ENCODE measurements at places on chromosomes 7 and 10. TPM values are rescaled to one million over a fixed set of nuclear protein-coding genes. Genes with fewer than 3 reads are reported as not detected.

DNA sequence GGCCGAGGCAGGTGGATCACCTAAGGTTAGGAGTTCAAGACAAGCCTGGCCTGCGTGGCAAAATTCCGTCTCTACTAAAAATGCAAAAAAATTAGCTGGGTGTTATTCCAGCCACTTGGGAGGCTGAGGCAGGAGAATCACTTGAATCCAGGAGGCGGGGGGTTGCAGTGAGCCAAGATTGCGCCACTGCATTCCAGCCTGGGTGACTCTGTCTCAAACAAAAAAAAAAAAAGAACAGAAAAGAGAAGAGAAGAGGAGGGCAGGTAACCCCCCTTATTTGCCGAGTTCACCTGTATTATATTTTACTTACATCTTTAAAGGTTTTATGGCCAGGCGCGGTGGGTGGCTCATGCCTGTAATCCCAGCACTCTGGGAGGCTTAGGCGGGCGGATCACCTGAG is 91.7 kb downstream of the RNF216 start:
- no peak overlapping the region for H3K4me3 ChIP-seq
- H3K27ac ChIP-seq, result peak overlapping the region; percentile 94
- DNase-seq, result no peak
- H3K4me1 ChIP-seq, result peaks cover 75% of the 10 kb centered on the region

GRCh38 chr10:69794673-69795072 is 7.0 kb upstream of the COL13A1 start:
- H3K27me3 ChIP-seq, result no peaks in the 10 kb centered on the region
- H3K4me3 ChIP-seq, result no peak overlapping the region
- no peak overlapping the region for H3K27ac ChIP-seq
- no peaks in the 10 kb centered on the region for H3K36me3 ChIP-seq
- DNase-seq, result no peak
- H3K4me1 ChIP-seq, result no peaks in the 10 kb centered on the region

GRCh38 chr10:88048312-88048711 is 184.9 kb downstream of the PTEN start:
- DNase-seq, result no peak
- no peaks in the 10 kb centered on the region for H3K27me3 ChIP-seq
- H3K4me1 ChIP-seq, result peaks cover 43% of the 10 kb centered on the region
- H3K27ac ChIP-seq, result peak overlapping the region; percentile 90
- no peak overlapping the region for H3K4me3 ChIP-seq

- H3K4me1 ChIP-seq, result peaks cover 11% of the 10 kb centered on the region
- DNase-seq, result no peak
- no peaks in the 10 kb centered on the region for H3K27me3 ChIP-seq
- H3K4me3 ChIP-seq, result no peak overlapping the region
- H3K36me3 ChIP-seq, result peaks cover 8% of the 10 kb centered on the region
These were observed 107.2 kb downstream of the SPDYE5 start for GRCh38 chr7:75599244-75599781.

DNA sequence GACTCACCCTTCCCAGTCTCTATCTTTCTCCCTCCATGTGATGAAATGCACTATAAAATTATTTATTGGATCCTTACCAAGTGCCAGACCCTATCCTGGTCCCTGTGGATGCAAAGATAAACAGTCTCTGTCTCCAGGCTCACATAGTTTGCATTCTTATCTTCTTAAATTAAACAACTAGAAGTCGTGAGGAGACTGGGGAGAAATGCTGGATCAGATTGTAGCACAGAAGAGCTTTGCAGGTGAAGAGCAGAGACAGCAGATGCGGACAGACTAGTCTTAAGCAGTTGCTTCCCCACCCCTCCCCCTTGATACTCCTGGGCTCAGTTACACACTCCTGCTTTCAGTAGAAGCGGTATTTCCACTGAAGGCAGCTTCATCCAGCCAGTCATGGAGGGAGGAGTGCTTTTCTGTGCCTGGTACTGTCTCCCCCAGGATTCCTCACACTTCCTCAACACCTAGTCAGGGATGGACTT is 20.8 kb upstream of the CDK1 start:
- no peaks in the 10 kb centered on the region for H3K4me1 ChIP-seq
- H3K27ac ChIP-seq, result no peak overlapping the region
- no peak for DNase-seq
- H3K36me3 ChIP-seq, result no peaks in the 10 kb centered on the region

DNA sequence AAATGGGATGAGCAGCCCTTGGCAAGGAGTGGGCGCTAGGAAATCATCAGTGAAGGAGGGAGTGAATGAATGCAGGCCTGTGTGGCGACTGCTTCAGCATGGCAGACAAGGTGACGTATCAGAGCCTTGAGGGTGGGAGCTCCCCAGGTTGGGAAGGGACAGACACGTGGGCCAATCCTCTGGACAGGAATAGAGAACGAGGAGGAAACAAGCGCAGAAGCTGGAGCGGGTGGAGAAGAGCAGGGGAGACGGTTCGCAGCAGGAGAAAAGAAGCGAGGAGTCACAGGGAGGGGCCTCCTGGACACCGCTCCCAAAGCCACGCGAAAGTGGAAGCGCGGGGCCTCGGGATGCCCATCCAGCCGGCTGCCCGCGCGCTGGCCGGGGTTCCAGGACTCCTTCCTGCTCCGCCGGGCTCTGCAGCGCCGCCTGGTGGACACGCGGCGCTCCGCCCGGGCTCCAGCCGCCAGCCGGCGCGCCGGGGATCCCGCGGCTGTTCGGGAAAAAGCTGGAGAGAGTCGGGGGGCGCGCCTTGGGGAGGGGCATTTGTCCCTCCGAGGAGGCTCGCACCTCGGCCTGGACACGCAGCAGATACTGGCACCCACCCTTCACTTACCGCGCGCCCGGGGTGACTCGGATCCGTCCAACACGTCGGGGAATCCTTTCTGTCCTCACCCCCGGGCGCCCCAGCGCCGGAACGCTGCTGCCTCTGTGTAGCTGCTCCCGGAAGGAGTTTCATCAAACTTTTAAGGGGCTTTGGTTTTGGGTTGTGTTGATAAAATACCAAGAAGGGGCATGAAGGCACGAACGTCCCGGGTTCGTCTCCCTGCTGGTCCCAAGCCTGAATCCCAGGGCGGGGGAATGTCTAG is 6.3 kb downstream of the ZNF503 start:
- peak overlapping the region; percentile 95 for H3K4me3 ChIP-seq
- H3K4me1 ChIP-seq, result peaks cover 19% of the 10 kb centered on the region
- no peak for DNase-seq
- peaks cover 11% of the 10 kb centered on the region for H3K36me3 ChIP-seq
- H3K27ac ChIP-seq, result peak overlapping the region; percentile 97
- no peaks in the 10 kb centered on the region for H3K27me3 ChIP-seq

- H3K36me3 ChIP-seq, result no peaks in the 10 kb centered on the region
- no peak overlapping the region for H3K4me3 ChIP-seq
- H3K27ac ChIP-seq, result no peak overlapping the region
- no peak for DNase-seq
- peaks cover 14% of the 10 kb centered on the region for H3K4me1 ChIP-seq
These were observed 49.3 kb downstream of the CALML3 start for GRCh38 chr10:5573968-5574641.

The TMEM72 gene
- not detected for total RNA-seq
